ENCODE measurements at places on chromosomes 11 and 22.

- DNase-seq: peak; percentile 95
These were observed 3.4 kb downstream of the TSPAN32 start for GRCh38 chr11:2305140-2305778.

DNA sequence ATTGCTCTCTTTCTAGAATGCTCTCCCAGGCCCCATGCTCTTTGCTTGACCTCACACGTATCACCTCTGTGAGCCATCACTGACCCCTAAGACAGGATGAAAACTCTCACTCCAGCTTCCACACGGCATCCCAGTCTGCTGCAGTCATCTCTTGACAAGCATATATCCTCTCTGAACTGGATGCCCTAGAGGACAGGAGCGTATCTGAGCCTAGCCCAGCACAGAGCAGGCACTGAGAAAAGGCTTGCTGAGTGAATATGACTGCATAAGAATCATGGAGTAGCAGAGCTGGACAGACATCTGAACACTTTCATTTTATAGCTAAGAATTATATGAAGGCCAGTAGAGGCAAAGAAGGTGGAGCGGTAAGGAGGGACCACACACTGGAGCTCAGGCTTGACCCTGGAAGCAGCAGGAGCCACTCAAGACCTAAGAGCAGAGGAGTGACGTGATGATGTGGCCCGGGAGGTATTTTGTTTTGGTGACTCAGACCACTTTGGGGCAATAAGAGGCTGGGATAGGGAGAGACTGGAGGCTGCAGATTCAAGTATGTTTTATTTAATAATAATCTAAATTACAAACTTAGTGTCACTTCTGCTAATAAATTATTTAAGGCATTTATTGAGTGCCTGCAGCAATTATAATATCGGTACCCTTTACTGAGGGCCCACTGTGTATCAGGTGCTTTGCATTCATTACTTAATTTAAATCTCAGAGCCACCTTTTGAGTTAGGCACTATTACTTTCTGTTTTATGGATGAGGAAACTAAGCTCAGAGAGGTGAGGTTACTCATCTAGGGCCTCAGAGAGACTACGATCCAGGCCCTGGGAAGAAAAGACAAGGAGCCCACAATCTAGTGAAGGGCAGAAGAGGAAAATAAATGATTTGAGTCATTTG lies 42.6 kb downstream of the MAP6 start:
- DNase-seq: no peak

- DNase-seq: no peak
These were observed 41.0 kb downstream of the GLYATL1 start for GRCh38 chr11:58980159-58980843.

DNA sequence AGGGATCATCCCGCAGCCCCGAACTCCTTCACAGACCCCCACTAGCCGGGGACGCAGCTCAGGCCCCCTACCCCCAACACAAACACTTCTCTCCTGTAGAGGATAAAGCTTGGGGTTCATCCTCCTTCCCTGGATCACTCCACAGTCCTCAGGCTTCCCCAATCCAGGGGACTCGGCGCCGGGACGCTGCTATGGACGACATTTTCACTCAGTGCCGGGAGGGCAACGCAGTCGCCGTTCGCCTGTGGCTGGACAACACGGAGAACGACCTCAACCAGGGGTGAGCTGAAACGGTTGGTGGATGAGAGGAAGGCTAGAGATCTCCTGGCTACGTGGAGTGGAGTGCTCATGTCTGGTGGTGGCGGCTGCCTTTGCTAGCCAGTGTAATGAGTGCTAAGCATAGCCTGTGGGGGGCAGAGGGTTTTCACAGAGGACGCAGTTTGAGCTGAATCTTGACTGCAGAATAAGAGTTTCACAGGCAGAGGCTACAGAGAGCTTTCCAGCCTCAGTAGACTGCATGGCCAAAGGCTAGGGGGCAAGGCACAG lies 580 bp downstream of the ILK start:
- DNase-seq: peak; percentile 34

DNA sequence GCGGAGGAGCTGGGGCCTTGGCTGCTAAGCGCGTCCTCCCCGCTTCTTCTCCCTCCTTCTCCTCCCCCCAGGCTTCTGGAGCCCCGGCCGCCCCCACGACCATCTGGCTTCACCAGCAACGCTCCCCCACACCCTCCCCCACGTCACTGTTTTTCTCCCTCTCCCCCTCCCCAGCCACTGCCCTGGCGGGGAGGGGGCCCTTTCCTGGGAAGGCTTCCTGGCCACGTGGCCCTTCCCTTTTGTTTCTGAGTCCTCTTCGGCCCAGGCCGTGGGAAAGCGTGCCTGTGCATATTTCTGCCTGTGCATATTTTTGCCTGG lies 27.7 kb downstream of the RTN4R start:
- DNase-seq: no peak

DNA sequence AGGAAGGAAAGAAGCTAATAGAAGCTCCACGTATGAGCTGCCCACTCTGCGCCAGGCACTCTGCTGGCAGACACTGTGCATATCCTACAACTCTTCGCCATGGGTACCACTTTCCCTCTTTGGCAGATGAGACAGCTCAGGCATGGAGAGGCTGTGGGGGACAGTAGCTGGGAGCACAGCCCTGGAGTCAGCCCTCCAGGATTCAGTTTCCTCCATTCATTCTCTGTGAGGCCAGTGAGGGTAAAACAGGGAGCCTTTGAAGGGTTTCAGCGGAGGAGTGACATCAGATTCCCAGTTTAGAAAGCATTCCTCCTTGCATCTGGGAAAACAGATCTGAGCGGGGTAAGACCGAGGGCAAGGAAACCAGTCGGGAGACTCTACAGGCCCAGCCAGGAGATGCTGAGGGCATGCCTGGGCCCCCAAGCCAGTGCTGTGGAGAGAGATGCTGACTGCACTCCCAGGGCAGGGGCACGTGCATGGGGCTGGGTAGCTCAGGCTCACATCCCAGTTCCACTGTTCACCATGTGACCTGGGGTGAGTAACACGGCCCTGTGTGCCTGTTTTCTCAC lies 58.3 kb upstream of the EMID1 start:
- DNase-seq: no peak

DNA sequence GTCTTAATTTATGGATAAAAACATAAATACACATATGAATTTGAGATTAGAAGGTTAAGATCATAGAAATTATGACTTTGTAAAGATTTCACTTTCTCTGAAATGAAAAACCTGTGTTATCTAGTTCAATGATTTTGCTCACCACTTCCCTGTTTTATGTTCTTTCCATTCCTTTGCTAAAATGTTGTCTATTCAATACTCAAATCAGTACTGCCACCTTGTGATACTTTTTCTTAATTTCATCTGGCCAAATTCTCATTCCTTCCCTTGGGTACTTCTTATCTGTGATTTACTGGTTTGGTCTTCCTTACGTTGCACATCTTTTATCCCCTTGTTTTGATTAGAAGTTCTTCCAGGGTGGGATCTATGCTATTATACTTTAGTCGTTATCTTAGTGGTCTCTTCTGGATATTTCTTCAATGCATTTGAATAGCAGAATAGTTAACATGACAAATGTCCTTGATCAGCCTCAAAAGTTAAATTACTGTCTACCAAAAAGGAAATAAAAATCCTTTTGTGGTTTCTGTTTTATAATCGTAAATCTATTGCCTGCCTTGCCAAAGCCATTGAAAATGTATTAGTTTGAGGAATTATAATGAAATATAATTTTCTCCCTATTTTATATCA lies 197.0 kb downstream of the PGR start:
- DNase-seq: no peak

- DNase-seq: no peak
These were observed 580.7 kb downstream of the NTM start for GRCh38 chr11:131951121-131951520.

GRCh38 chr11:47511917-47512316 lies 41.0 kb downstream of the CELF1 start:
- DNase-seq: no peak

DNA sequence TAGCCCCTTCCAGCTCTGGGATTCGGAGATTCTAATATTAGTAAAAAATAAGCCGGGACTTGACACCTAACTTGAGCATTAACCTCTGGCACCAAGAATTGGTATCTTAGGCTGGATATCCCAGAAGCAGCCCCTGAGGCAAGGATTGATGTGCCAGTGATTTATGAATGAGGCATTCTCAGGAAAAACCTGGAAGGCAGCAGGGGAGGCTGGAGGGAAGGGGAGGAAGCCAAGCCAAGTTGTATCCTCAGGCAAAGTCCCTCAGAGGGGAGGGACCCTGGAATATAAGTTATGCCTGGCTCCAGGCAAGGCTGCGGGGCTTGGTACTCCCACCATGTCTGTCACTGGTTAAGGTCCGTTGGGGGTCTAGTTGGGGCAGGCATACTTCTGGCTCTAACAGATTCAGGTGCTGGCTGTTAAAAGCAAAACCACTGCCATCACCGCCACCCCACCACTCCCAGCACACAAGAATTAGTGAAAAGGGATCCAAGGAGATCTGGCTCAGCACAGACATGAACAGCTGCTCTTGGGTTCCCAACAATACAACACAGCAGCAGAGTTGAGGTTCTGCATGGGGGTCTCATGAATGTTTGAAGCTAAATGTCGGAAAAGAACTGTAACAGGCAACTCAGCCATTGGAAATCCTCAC lies 29.8 kb downstream of the LMO2 start:
- no peak for DNase-seq

DNA sequence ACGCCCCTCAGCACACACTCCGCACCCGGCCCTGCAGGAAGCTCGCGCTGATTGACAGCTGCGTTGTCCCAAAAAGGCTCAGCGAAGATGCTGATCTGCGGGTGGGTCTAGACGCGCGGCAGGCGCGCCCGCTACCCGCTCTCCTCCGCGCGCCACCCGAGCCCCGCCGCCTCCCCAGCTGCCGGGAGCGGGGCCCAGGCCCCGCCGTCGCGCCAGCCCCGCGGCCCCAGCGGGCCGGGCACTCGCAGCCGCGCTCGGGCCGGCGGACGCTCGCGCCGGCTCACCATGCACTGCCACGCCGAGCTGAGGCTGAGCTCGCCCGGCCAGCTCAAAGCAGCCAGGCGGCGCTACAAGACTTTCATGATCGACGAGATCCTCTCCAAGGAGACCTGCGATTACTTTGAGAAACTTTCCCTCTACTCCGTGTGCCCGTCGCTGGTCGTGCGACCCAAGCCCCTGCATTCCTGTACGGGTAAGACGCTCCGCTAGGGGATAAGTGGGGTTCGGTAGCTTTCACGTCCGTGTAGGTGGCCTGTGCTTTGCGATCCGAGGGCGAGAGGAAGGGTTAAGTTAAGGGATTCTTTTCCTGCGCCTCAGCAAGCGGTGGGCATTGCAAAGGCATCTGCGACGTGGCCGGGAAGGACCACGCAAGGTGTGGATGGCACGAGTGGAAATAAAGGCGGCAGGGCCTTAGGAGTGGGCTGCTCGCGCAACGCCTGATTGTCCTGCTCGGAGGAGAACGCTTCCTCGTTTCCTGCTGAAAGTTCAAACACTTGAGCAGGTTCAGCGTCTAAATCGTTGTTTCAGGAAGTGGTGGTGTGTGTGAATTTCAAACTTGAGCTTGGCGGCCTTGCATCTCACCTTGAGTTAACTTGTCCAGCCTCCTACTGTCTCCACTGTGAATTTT lies at the start of gene BARX2:
Gene BARX2 (plus strand): TSS at position 98 of the 907 bp plus-strand sequence. CDS start 188 bp downstream, at position 286.
- DNase-seq: peak; percentile 9

DNA sequence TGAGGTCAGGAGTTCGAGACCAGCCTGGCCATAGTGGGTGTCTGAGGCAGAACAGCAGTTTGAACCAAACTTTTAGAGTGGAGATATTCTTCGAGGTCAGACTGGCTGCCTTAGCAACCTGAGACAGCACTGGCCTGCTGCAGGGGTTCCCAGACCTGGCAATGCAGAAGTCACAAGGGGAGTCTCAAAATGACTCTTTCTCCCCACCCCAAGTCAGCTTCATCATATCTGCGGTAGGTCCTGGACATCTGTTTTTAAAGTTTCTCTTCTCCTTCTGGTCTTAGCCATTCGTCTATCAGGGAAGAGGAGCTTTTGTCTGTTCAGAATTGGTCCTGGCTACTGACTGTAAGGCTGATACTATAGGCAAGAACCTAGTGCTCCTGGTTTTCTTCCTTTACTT lies 14.5 kb upstream of the CLMP start:
- DNase-seq: no peak

GRCh38 chr11:102306048-102306597 lies 11.2 kb upstream of the BIRC3 start:
- no peak for DNase-seq

DNA sequence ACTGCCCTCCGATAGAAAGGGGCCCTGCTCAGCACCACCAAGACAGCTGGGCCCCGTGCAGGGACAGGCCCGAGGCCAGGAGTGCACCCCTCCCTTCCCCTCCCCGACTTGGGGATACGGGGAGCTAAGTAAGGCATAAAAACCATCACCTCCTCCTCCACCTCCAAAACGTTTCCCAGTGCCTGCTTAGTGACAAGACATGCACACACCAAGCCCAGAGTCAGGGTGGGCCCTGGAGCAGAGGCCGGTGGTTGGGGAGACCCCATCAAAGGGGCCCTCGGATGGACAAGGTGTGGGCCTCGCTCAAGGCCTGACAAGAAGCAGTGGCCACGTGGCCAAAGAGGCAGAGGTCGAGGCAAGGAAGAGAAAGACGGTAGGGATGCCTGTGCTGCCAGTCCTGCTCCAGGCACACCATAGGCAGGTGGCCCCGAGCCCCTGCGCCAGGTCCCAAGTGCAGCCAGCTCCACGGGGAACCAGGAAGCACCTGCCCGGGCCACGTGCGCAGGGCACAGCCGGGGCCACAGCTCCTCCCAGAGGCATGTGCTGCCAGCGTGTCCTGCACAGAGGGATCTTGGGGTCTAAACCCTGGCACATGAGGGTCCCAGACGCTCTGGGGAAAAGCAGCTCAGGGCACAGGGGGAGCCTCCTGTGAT lies 53.0 kb downstream of the BRD1 start:
- no peak for DNase-seq

GRCh38 chr11:70187771-70188170 lies 15.3 kb upstream of the FADD start:
- DNase-seq: no peak

DNA sequence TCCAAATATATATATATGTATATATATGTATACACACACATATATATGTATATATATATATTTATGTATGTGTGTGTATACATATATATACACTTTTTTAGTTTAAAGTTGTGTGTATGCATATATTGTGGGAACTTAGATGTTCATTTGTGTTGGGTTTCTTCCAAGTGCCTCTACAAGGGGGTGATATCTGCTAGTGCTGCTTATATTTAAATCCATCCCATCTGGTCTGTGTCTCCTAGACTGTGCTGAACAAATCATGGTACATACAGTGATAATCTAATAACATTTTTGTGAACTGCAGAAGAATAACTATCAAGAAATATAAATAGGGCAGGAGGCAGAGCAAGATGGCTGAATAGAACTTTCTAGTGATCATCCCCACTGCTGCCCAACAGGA lies 696.4 kb downstream of the LRRC4C start:
- DNase-seq: no peak

DNA sequence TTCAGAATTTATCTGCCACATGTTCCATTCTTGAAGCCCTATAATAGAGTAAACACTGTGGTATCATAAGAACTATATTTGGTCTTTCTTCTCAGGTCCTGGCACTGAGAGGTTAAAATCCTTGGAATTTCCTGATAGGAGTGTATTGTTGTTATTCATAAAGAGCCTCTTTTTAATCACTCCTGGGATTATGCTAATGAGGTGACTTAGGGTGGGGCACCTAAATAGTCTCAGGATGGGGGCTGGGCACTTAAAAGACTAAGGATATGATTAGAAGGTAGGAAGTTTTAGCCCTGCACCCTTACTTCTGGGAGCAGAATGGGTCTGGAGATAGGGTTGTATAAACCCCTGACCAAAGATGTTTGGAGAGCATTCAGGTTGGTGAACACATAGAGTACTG lies 755.2 kb upstream of the TENM4 start:
- DNase-seq: no peak
